ENCODE measurements at places on chromosomes 16 and 17.

DNA sequence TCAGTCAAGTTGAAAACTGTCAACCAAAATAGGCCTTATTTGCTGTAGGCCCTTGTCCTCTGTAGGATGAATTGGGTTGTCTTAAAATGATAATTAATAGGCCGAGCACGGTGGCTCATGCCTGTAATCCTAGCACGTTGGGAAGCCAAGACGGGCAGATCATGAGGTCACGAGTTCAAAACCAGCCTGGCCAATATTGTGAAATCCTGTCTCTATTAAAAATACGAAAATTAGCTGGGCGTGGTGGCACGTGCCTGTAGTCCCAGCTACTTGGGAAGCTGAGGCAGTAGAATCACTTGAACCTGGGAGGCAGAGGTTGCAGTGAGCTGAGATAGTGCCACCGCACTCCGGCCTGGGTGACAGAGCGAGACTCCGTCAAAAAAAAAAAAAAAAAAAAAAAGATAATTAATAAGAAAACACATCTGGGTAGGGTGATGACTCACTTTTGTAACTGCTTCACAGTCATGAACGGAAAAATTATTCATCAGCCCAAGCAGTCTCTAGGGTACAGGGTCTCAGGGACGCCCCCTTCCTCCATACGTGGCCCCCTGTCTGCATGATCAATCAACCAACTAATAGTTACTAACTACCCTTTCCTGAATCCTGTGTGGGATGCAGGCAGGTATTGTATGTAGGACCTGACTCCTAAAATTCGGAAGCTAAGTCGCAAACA lies 137.0 kb upstream of the RCVRN start:
- no peak for DNase-seq

GRCh38 chr16:12558641-12559040 lies 245.0 kb downstream of the CPPED1 start:
- no peak for DNase-seq

- DNase-seq: no peak
Measured at GRCh38 chr16:14350081-14350480, 279.0 kb downstream of the MRTFB start.

DNA sequence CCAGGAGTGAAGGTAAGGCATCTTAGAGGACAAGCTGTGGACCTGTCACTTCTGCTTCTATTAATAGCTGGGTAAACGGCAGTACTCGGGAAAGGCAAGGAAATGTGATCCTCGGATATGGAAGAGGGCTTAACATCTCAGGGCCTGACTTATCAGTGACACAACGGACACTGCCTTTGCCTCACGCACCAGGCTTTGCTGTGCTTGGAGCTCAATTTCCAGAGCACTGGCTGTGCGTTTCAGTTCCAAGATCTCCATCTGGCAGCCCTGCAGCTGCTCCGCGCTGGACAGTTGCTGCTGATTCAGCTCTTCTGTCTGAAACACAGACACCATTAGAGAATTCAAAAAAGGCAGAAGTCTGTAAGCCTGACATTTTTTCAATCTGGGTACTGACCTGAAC lies 3.5 kb downstream of the KRT40 start:
- DNase-seq: no peak

DNA sequence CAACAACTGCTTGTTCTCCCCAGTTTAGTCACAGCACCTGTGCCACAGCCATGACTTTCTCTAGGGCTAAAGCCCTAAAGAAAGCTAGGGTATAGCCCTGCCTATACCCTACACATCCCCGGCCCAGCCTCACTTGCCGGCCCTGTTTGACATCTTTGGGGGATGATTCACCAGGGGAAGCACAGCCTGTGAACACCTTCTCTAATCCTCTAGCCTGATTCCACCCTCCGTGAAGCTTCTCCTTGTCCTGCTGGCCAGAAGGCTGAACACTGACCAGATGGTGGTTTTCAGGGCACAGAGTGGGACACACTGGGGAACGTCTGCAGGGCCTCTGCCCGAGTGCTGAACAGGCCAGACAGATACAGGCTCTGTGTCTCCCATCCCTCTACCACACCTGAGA lies 6.0 kb downstream of the CLEC16A start:
- no peak for DNase-seq

GRCh38 chr16:86251682-86252081 lies 258.6 kb upstream of the FOXF1 start:
- no peak for DNase-seq

DNA sequence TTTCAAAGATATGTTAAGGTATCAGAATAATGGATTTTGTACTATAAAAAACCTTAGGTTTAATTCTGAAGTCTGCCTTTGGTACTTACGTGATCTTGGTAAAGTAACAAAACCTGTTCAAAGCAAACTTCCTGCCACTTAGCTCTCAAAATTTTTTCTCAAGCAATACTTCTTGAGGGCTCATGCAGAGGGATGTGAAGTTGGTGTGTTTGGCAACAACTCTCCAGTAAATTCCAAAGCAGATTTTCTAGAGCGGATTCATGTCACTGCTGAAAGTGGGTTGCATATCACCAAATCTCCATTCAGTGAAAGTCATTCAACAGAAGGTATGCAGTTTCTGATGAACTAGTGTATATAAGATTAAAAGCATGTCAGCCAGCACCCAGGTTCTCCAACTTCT lies 856.7 kb downstream of the CDH8 start:
- DNase-seq: no peak

All from CD4-positive, CD25-positive, alpha-beta regulatory T cell (primary cell).